ENCODE measurements at places on chromosomes 11 and 22. TPM values are rescaled to one million over a fixed set of nuclear protein-coding genes. Genes with fewer than 3 reads are reported as not detected.

Gene SOX6
- 2.0 TPM for total RNA-seq

Gene BIK
- 20.0 TPM for total RNA-seq

Gene SAA2
- 11.7 TPM for total RNA-seq

Gene FXYD2
- total RNA-seq: not detected

Gene LBHD1
- 5.2 TPM for total RNA-seq

Gene SCN4B
- 1.6 TPM for total RNA-seq

Gene FGF4
- not detected for total RNA-seq

Gene CRYBB1
- not detected for total RNA-seq

Gene FIBIN
- total RNA-seq: 1.3 TPM

Gene ACR
- total RNA-seq: not detected

Gene KDM4E
- total RNA-seq: not detected

Gene FGF3
- not detected for total RNA-seq

Gene CHRDL2
- total RNA-seq: not detected

Gene APOC3
- not detected for total RNA-seq

Gene FAM83F
- total RNA-seq: 23.5 TPM

Gene CD82
- 72.1 TPM for total RNA-seq

Gene UPK3A
- not detected for total RNA-seq
